Fibroblast of the aortic adventitia (primary cell): ENCODE measurements at places on chromosomes 7 and 10. TPM values are rescaled to one million over a fixed set of nuclear protein-coding genes. Genes with fewer than 3 reads are reported as not detected.

- DNase-seq: peak; percentile 48
Observed at GRCh38 chr7:149776289-149776688, 2.9 kb upstream of the ZNF467 start.

- no peak for DNase-seq
Observed at GRCh38 chr7:101516851-101517250, 112.2 kb downstream of the MYL10 start.

DNA sequence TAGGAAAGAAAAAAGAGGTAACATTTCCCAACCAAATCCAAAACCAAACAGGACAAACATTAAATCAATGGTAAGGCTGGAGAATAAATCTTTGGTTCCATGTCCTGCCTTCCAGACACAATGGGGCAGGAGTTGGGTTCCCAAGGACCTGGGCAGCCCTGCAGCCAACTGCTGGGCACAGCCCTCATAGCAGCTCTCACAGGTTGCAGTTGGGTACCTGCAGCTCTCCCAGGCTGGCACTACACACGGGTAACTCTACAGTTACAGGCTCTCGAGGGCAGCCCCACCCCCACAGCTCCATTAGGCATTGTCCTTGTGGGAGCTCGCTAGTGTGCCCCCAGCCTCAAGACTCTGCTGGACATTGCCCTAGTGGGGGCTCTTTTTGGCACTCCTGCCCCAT is 7.5 kb downstream of the GRB10 start:
- no peak for DNase-seq

Gene CDNF
- 1.2 and 2.4 TPM in 2 replicates for total RNA-seq

DNA sequence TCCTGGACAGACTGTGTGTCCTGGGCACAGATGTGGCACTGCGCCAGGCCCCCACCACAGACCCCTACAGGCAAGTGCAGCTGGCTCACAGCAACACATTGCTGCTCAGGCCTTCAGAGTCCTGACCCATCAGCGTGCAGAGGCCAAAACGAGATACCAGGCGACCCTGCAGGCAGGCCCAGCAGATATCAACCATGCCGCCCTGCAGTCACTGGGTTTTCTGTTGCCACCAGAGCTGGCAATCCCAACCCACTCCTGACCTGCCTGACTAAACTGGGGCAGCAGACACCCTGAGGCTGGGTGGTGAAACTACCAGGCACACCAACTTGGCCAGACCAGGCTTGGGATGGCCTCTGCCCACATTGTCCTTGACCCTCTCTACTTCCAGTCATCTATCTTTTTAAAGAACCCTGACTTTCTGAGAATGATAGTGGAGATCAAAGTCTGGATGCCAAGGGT is 20.3 kb downstream of the ZCCHC24 start:
- no peak for DNase-seq

Gene PIK3CG
- 0.08 TPM in 1 of 2 replicates, not detected in the other for total RNA-seq

Gene ESYT2
- total RNA-seq: 69.0 and 105 TPM in 2 replicates

DNA sequence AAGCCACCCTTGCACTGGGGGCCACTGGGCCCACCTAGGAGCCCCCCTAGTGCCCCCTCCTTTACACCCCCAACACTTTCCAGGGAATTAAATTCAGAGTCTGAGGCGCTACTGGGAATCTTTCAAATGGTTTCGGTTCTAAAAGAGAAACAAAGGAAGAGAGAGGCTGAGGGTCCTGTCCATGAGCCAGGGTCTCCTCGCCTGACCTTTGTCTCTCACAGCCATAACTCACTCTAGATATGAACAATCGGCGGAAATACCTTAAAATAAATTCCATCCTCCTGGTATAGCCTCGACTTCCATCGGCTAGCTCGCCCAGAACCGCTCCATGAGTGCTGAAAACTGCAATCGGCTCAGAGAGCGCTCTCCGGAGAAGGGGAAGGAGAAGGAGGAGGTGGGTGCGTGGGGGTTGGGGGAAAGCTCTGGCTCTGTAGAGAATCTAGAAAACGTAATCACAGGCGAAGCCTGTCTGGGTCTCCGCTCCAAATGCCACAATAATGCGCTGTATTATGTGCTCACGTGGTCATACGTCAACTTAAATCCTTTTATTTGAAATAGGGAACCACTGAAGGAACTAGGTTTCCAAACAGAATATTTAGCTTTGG is 12.6 kb downstream of the HOXA4 start:
- peak; percentile 79 for DNase-seq

DNA sequence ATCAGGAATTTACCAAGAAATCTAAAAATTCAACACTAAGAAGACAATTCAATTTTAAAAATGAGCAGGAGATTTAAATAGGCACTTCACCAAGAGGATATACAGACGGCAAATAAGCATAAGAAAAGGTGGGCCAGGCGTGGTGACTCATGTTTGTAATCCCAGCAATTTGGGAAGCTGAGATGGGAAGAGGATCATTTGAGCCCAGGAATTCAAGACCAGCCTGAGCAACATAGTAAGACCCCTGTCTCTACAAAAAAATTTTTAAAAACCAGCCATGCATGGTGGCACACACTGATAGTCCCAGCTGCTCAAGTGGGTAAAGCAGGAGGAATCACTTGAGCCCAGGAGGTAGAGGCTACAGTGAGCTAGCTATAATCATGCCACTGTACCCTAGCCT is 3.5 kb upstream of the AKR1D1 start:
- no peak for DNase-seq

GRCh38 chr10:132104062-132104461 is 38.3 kb downstream of the JAKMIP3 start:
- no peak for DNase-seq

- peak; percentile 95 for DNase-seq
Observed at GRCh38 chr7:17696422-17696821, 243.9 kb downstream of the SNX13 start.

GRCh38 chr10:24873281-24873683 is 79.1 kb downstream of the PRTFDC1 start:
- peak; percentile 94 for DNase-seq

Gene AKR1D1
- total RNA-seq: not detected in 2 replicates

DNA sequence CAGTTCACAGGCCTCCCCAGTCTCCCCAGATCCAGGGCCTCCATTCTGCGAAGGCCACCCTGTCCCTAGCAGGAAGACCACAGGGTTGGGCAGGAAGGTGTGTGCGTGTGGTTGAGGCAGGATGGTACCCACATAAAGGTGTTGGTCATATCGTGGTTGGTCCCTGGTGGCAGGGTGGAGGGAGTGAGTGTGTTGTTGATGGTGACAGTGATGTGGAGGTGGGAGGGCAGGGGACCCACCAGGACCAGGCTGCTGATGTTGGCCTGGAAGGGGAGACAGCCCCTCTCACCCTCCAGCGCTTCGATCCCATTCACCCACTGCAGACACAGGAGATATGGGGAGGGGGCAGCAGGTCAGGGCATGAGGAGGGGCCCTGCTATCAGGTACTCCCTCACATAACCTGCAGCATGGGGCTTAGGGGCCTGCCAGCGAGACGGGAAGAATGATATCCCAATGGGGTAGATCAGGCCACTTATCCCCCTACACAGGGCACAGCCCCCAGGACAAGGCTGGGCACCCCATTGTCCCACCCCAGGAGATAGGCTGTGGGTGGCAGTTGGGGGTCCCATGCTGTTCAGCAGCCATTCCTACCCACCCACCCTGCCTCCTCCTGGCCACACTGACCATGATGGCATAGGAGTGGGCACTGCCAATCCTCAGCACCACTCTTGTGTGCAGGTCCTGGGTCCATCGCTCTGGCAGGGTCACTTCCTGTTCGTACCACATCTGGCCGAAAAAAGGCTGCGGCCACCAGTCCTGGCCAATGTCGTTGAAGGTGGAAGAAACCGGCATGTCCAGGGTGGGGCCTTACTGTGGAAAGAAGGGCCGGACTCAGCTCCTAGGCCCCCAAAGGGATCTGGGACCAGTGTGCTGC is 69.0 kb upstream of the ZNF479 start:
- DNase-seq: no peak

DNA sequence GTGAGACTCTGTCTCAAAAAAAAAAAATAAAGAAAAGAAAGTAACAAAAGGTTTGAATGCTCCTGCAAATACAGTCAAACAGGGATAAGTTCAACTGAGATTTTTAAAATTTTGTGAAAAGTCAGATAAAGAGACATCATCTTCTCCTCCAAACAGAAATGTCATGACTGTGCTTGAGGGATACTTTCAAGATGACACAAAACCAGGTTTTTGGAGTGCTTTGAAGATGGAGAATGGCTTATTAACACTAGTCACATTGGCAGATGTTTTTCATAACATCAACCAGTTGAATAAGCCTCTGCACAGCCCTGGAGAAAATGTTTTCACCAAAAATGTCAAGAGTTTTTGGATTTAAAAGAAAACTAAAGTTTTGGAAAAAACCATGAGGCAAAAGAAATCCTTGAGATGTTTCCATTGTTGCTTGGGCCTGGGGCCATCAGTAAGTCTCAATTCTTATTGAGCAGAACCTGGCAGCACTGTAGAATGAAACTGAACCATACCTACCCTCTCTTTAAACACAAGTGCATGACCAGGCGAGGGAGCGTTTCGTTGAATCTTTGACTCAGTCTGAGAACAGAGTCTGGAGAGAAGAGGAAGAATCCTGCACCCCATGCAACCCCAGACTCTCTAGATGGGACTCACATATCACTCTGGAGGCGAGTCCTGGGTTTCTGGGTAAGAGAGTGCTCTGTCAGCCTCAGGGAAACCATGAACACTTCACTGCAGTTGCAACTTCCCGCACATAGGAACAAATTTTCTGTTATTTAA is 37.4 kb upstream of the PRKCQ start:
- DNase-seq: no peak

- no peak for DNase-seq
Observed at GRCh38 chr7:141559961-141560360, 8.8 kb downstream of the AGK start.

Gene SPDYE5
- total RNA-seq: 0.09 TPM in 1 of 2 replicates, not detected in the other

Gene PNLIPRP2
- not detected in 2 replicates for total RNA-seq

Gene SSC4D
- 0.36 and 1.5 TPM in 2 replicates for total RNA-seq

DNA sequence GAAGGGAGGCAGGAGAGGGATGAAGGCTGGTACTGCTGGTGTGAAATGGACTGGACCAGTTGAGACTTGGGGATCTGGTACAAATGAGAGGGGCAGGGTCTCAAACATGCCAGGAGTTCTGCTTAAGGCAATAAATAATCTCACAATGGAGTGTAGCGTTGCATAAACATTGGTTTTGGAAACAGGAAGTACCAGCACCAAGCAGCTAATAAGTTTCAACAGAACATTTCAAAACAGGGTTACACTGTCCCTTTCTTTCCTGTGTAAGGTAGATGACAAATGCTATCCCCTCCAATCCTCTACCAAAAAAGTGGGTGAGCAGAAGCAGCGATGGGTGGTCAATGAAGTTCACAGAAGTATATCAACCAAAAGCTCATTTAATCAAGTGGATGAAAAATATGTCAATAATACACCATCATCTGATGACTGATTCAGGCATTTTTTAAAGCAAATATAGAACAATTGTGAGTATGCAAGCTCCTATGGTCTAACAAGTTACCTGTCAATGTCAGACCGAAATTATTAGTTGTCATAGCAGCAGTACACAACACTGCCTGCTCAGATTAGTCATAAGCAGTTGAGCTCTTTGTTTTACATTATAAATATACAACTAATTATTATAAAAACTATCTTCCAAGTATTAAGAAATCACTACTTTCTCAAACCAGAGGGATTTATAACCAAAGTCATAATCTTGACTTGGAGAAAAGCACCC is 220.0 kb downstream of the FAM107B start:
- DNase-seq: no peak

Gene POT1
- total RNA-seq: 19.5 and 45.8 TPM in 2 replicates

Gene RGR
- not detected in 2 replicates for total RNA-seq

Gene OR2A12
- not detected in 2 replicates for total RNA-seq

Gene MSMB
- total RNA-seq: not detected in 2 replicates

Gene PWWP2B
- total RNA-seq: 6.1 and 7.2 TPM in 2 replicates

- no peak for DNase-seq
Observed at GRCh38 chr7:120131096-120131839, 141.7 kb upstream of the KCND2 start.

DNA sequence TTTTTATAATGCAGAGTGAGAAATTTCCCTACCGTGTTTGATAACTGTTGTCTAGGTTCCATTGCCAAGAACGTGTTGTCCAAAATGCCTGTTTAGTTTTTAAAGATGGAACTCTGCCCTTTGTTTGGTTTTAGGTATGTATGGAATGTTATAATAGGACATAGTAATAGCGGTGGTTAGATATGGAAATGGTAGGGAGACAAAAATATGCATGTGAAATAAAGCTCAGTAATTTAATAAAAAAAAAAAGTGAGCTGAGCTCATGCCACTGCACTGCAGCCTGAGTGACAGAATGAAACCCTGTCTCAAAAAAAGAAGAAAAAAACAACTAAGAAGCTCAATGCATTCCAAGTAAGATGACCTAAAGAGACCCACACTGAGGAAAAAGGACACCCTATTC is 72.9 kb downstream of the ZNF783 start:
- DNase-seq: peak; percentile 24

Gene GOLGA7B
- not detected in 2 replicates for total RNA-seq

Gene CALCR
- total RNA-seq: not detected in 2 replicates

DNA sequence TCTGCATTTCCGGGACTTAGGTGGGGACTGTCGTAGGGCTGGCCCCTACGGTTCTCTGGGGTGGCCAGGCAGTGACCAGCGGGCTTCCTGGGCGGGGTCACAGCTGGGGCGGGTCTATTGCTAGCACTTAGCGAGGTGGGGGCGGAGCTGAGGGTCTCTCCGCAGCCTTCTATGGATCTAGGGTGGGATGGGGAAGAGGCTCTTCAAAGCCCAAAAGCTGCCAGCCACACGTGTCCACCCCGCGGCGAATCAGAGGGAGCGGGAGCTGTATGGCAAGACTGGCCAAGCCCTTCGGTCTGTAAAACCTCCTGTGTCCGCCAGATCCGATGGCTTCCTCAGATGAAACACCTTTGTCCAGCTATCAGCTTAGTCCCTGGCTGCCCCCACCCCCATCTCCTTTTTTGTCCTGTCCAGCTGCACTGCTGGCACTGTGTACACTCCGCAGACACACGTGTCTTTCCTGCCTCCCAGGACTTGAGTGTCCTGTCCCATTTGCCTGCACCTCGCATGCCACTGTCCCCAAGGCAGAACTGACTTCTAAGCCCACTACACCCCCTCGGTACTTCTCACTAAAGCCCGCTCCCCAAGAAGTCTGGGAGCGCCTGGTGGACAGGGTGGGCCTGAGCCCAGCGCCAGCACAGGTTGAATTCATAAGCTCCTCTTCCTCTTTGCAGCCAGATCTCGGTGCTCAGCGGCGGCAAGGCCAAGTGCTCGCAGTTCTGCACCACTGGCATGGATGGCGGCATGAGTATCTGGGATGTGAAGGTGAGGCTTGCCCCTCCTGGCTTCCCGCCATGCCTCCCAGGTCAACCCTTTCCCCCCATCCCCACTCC is 14.8 kb downstream of the PDAP1 start:
- DNase-seq: no peak

Gene STEAP2
- 16.0 and 28.4 TPM in 2 replicates for total RNA-seq
